ENCODE measurements at places on chromosomes 6 and 20.

DNA sequence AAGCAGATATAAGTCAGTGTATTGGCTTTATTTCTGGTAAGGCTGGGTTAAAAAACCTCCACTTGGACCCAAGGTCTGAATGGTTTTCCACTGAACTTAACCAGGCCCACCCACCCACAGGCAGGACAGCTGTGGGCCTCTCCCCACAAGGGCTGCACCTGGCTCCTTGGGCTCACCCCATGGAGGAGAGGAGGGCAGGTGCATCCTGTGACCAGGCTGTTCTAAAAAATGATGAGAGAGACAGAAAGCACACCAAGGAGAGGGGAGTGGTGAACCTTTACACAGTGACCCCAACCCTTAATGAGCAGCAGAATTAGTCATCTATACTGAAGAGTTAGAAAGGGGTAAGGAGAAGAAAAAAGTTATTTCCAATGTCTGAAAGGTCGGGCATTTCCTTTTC, 34.5 kb upstream of the DUSP22 start:
- DNase-seq, result no peak

GRCh38 chr6:116580198-116580597, 8.9 kb downstream of the RWDD1 start:
- DNase-seq, result no peak

DNA sequence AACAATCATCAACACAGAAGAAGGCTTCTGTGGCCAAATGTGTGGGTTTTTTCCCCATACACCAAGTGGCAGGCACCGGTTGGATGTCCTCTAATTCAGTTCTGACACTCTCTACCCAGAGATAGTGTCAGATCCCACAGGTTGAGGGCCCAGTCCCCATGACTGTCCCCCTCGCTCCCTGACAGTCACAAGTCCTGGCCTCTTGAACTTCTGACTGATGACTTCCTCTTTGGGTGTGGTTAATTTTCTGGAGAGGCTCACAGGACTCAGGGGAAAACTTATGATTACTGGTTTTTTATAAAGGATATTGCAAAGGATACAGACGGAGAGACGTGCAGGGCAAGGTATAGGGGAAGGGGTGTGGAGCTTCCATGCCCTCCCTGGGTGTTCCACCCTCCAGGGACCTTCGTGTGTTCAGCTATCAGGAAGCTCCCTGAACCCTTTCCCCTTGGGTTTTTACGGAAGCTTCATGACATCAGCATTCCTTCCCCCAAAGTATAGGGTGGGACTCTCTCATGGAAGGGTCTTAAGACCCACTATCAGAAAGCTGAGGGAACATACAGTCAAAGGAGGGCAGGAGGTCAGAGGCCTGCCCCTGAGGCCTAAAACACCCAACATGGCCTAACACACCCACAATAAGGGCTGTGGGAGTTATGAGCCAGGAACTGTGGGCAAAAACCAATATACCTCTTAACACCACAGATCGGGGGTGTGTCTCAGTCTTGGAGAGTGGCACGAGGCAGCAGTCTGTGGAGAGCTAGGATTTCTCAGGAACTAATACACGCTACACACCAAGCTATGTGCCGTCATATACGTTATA, 33.3 kb downstream of the FARS2 start:
- DNase-seq, result no peak

GRCh38 chr6:41527721-41528408, 18.3 kb upstream of the FOXP4 start:
- peak; percentile 19 for DNase-seq

- no peak for DNase-seq
Measured at GRCh38 chr6:118980063-118980462, 45.1 kb upstream of the MCM9 start.

DNA sequence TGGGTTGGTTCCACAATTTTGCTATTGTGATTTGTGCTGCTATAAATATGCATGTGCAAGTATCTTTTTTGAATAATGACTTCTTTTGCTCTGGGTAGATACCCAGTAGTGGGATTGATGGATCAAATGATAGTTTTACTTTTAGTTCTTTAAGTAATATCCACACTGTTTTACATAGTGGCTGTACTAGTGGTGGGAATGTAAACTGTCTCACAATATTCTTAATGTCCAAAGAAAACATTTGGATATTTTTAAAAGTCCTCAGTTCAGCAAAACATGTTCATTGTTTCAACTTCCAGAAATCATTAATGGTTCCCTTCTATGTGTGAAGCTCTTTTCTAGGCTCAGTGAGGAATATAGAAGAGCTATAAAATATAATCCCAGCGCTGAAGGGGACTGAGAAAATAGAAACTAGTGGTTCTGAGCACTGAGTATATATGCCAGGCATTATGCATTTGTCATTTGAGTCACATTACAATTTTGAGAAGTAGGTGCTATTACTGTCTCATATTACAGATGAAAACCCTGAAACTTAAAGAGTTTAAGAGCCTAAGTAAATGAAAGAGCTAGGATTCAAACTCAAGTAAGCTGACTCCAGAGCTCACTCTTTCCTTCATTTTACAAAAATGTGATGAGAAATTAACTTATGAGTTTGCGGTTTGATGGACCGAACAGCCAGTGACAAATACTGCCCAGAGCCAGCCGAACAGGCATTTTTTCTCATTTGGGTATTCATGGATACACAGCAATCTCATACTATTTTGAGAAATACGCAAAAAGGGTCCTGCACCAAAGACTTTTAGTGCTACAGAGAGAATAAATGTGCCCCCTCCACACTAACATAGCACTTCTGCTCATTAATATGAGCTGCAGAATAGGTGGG, 250.1 kb downstream of the TBX18 start:
- DNase-seq, result no peak

DNA sequence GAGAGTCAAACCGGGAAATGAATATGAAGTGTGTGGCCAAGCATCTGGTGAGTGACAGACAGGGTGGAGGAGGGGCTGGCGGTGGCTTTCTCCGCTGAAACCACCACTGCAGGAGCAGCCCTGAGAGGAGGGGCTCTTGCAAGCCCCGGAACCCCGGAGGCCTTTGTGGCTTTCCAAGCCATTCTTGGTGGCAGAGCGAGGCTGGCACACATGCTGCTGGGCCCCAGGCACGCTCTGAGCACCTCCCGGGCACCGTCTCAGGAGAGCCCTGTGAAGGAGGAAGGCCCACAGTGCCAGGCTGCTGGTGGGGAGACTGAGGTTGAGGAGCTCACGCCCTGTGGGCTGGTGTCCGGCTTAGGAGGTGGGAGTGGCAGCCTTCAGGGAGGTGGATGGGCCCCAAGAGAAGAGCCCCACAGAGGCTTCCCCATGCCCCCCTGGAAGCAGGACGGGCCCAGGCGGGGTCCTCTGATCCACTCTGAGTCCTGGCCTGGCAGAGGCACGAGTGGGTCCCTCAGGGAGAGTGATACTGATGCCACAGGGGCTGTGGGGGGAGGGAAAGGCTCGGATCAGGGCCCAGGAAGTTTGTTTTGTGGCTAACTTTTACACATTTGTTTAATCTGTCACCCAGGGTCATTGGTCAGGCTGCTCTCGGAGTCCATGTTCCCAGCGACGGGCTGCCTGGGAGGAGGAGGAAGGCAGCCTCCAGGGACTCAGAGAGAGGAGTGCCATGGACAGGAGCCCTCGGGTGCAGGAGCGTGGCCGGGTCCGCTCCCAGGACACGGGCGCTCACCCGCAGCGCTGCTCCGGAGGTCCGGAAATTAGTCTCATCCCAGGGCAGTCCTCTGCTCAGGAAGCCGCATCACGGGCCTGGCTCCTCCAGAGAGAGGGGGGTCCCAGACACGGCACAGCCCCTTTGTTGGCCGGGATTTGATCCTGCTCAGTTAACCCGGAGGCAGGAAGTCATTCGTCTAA, 170.7 kb downstream of the ERMARD start:
- DNase-seq, result no peak

DNA sequence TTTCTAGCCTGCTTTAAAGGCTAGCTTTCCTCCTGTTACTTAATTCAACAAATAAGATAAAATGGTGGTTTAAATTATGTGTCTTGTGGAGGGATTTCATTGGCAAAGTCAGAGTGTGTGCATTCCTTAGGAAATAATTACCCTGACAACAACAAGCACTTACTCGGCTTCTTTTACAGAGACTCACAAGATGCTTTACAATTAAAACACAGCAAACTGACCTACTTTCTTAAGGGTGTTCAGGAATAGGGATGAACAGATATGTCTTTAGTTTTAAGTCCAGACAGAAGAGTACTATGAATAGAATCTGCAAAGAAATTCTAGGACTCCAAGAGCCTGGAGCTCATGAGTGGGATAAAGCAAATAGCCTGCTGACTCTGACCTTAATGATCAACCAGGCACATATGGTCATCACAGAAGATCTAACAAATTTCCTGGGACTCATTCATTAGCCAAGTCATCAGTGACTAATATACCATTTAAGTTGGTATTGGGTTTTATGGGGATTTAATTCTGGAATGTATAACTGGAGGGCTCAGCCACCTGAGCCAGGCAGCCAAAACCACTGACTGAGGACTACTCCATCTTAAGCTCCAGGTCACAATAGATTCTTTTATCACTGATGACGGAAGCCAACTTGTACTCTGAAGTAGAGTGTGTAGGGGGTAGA, 161.8 kb upstream of the RIMS1 start:
- no peak for DNase-seq

DNA sequence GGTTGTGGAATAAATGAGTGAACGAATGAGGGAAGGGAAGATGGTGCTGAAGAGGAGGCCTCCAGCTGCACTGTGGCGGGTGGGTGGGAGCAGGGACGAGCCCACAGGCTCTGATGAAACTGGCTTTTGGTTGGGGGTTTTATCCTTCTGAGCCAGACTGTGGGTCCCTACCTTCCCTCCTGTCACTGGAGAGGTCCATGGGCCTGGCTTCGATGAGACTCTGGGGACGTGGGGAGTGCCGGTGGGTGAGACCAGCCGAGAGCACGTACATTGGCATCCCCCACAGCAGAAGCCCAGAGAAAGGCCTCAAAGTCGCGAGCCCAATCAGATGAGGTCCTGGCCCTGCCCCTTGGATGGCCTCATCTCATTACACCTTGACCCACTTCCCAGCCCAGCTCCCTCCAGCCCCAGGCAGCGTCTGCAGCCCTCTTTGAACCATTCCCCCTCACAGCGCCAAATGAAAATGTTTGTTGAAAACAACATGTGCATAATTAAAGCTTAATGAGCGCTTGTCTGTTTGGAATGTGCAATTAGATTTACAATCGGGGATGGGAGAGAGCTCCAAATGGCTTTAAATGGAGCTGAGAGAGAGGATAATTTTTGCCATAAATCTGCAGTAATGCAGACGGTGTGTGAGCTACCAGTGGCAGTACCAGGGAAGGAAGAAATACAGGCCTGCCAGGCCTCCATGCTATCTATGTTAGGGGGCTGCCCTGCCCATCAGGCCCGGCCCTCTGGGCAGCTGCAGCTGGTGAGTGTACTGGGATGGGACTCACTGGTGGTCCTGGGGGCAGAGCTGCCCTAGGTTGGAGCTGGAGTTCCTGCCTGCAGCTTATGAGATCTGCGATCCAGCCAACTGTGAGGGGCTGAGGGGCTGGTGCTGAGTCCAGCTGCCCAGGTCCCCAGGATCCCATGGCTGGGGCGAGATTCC, 47.2 kb downstream of the TOX2 start:
- no peak for DNase-seq

DNA sequence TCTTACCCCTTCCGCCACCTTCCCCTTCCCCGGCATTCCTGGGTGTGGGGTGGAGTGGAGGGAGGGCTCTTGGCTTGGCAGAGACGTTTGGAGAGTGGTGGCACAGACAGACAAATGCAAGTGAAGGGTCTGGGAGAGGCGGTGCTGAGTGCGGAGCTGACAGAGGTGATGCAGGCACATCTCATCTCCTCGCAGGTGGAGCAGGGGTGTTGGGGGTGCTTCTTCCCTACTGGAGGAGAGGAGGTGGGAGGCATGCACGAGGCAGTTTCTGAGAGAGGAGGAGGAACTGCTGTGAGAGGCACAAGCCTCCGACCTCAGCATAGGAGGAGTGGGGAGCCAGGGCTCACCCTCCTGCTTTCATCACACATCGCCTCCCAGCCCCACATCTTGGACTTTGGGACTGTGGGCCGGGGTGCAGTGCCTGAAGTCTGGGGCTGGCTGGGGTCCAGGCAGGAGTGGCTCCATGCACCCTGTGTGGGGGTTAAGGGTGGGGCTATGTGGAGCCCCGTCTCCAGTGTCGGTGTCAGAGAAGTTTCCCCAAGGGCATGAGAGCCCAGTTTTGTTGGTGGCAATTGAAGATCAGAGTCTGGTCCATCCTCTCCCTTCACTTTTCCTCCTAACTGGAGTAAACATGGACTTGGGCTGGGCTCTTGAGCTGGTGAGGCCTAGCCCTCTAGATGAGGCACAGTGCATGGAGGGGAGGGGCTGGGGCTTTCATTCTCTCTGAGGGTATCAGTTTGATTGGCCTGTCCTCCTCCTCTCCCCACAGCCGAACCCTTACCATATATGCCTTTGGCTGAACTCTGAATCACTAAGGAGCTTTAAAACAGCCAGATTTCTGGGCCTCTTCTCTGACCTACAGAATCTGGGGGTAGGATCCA, 20.2 kb upstream of the SLC22A7 start:
- DNase-seq, result no peak

DNA sequence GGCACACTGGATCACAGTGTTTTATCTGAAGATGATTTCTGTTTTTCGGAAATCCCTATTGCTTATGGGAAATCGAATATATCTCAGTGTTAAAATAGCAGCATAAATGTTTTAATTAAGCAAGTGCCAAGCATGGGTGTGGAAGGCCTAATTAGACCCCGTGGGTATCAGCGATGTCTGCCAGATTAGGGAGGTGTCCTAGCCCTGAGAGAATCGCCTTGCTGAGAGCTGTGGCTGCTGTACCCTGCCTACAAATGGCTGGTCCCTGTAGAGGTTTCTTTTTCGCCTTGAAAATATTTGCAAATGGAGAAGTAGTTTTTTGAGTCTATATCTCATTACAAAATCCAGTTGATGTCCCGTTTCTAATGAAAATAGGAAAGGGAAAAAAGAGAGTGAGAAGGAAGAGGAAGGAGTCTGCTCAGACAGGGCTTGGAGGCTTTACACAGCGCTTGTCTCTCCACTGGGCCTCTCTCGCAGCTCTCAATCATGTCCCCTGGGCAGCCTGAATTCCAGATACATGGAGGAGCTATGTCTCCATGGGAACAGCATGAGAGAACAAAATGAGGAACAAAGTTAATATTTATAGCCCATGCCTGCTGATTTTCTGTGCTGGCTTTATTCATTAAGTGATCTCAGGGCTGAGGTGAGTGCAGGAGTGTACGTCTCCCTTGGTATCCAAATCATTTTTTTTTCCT, 35.2 kb upstream of the BCLAF1 start:
- DNase-seq, result no peak

GRCh38 chr6:80594461-80594860, 488.0 kb downstream of the BCKDHB start:
- DNase-seq, result no peak

All from MG63 (cell line).